Right ventricle myocardium inferior (tissue), 1 donor: ENCODE measurements at places on chromosomes 12 and 14.

DNA sequence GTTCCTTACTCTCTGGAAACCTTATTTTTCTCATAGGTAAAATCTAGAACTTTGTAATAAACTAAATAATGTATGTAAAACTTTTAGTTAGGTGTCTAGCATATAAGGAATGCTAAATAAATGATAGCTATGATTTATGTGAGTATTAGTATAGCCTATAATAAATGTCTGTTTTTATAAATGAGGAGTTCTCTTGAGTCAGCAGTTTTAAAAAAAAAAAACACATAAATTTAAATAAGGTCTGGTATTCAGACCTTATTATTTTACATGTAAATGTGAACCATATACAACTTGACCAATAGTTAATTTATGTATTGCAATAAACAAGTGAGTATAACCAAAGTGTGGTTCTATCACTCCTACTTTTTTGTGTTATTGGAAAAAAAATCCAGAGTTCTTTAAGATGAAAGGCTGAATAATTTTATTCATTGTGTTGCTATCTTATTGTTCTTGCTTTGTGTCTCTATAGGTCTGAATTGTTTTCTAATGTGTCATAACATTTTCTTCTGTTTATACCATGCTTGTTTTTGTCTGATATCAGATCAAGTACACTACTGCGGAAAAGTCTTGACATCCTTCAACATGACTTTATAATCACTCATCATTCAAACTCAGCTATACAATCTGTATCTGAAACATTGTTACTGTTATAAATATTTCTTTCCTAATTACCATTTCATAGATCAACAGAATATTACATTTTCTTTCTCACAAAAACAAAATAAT is 115.7 kb downstream of the RASSF9 start:
- no peak for DNase-seq

- DNase-seq, result no peak
These were observed 172.4 kb downstream of the CALM1 start for GRCh38 chr14:90569201-90569600.

DNA sequence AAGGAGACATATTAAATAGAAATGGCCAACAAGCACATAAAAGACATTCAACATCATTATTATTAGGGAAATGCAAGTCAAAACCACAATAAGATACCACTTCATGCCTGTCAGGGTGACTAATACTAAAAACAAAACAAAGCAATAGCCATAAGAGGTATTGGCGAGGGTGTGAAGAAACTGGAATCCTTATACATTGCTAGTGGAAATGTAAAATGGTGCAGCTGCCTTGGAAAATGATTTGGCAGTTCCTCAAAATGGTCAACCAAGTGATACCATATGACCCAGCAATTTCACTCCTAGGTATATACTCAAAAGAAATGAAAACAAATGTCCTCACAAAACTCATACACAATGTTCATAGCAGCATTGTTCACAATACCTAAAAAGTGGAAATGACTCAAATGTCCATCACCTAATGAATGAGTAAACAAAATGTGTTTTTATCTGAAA is 27.0 kb downstream of the GPR135 start:
- no peak for DNase-seq

DNA sequence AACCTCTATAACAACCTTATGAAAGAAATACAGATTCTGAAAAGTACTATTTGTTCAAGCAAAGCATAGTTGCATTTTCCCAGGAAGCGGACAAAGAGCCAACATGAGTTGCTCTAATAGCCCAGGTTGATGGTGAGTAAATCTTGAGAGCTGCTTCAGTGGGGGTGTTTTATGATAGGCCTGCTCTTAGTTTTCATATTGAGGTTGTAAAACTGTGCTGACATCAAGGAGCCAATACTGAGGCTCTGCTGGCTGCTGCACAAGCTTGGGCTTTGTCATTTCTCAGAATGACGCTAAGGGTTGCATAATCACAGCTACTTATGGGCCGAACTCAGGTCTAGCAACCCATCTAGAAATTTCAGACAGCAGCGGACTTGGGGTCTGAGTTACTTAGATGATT is 11.5 kb downstream of the TBC1D30 start:
- no peak for DNase-seq
